ENCODE measurements at places on chromosomes 5 and 9. TPM values are rescaled to one million over a fixed set of nuclear protein-coding genes. Genes with fewer than 3 reads are reported as not detected.

The TSSK1B gene
- not detected for total RNA-seq

The ENHO gene
- not detected for total RNA-seq

The DND1 gene
- 0.10 TPM for total RNA-seq

The TPPP gene
- 0.07 TPM for total RNA-seq

The MUSK gene
- total RNA-seq: not detected

The CDKN2B gene
- total RNA-seq: 21.0 TPM

The CEL gene
- total RNA-seq: 0.07 TPM

The PTGS1 gene
- 1.5 TPM for total RNA-seq
